Stimulated activated CD8-positive, alpha-beta memory T cell treated with anti-CD3 and anti-CD28 coated beads, Interleukin-4, amount 100 ng/mL, for 1 hour (primary cell): ENCODE measurements at places on chromosomes 7 and 10.

DNA sequence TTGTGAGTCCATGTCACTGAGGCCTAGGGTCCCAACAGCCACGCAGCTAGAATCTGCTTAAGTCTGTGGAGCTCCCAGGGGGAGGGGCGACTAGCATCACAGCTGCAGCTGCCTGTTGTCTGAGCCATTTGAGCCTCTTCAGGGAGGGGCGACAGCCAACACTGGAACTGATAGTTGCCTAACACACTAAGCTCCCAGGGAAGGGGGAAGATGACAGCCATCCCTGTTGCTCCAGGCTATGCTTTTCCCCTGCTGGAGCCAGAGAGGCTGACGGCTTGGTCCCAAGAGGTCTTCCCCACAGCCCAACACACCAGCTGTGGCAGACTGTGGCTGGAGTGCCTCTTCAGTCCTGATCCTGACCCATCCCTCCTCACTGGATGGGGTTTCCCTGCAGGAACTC lies 817.5 kb downstream of the NXPH1 start:
- DNase-seq: no peak

DNA sequence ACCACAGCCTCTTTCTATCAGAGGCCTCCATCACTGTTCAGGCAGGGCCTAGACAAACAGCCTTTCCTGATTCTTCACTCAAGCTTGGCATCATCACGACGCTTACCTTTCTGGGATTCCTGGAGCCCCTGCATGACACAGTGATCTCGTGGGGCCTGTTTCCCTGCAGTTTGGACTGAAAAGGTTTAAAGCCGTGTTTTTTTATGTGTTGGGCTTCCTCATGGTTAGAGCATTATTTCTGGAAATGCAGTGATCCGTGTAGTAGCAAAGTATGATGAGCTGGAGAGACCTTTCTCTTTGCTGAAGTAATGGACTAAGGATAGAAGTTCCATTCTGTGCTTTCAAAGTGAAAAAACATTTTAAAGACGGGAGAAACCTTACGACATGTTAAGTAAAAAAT lies 169.1 kb downstream of the BMPER start:
- DNase-seq: no peak

DNA sequence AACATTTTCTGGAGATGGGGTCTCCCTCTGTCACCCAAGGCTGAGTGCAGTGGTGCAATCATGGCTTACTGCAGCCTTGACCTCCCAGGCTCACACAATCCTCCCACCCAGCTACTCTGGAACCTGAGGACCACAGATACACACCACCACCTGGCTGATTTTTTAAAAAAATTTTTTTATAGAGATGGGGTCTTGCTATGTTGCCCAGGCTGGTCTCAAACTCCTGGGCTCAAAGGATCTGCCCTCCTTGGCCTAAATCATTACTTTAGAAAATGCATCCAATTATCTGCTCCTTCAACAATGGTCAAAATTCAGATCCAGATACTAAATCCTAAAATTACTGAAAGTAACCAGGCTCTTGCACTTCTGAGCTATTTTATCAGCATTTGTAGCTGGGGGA lies 55.2 kb downstream of the CTBP2 start:
- DNase-seq: no peak

- no peak for DNase-seq
Measured at GRCh38 chr7:26096136-26096535, 55.9 kb upstream of the NFE2L3 start.

DNA sequence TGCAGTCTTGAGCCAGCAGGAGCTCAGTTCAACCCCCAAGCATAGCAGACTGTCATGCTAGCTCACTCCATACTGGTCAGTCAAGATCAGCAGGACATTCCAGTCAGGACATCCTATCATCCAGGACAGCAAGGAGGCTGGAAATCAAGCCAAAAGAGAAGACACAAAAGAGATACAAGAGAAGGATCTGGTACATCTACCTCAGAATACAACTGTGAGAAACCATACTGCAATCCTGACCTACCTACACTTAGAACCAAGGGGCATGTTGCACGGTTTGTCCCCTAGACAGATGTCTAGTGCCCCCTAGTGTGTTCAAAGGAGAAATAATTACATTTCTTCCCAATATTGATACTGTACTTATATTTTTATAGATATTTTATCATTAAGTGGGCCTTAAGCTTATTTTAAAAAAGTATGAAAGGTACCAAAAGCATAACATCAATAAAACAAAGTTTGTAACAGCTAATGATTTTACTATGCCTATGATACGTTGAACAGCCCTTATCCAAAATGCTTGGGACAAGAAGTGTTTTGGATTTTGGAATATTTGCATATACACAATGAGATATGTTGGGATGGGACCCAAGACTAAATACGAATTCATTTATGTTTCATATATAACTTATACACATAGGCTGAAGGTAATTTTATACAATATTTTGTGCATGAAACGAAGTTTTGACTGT lies 26.7 kb downstream of the ERCC6 start:
- no peak for DNase-seq

DNA sequence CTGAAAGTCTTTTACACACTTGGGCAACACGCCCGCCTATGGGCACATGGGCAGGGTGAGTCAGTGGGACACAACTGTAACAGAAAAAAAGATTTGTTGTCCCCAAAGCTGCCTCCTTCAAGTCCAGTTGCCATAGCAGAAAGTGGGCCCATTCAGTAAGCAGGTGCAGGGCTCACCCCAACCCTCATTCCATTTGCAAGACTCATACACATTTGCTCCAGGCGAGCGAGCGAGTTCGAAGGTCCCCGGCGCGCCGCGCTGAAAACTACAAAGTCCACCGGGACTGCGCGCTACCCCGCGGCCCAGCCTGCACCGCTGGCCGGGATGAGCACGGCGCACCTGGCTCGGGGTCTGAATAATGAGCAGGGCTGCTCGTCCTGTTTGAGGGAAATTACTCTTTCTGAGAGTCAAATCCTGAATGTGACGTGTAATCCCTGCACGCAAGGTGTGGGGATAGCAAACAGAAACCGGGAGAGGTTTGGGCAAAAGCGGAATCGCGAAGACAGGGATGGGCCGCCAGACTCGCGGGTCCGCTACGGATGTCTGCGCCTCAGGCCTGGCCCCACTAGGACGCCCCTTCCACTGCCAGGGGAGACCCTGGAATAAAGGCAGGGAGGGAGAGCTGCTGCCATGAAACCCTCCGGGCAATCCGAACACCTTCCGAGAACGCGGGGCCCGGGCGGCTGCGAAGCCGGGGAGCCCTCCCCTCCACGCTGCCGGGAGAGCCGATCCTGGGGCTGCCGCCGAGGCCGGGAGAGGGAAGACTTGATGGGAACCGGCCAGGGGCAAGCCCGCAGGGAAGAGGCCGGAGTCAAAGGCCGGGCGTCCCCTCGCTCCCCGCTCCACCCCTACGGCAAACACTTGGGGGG lies 982 bp downstream of the COBL start:
- DNase-seq: no peak

- no peak for DNase-seq
Measured at GRCh38 chr7:155191901-155192478, 105.7 kb upstream of the INSIG1 start.

GRCh38 chr7:50228148-50228547 lies 76.4 kb upstream of the IKZF1 start:
- DNase-seq: no peak

- peak; percentile 63 for DNase-seq
Measured at GRCh38 chr10:110354322-110354766, 49.6 kb upstream of the SMNDC1 start.

DNA sequence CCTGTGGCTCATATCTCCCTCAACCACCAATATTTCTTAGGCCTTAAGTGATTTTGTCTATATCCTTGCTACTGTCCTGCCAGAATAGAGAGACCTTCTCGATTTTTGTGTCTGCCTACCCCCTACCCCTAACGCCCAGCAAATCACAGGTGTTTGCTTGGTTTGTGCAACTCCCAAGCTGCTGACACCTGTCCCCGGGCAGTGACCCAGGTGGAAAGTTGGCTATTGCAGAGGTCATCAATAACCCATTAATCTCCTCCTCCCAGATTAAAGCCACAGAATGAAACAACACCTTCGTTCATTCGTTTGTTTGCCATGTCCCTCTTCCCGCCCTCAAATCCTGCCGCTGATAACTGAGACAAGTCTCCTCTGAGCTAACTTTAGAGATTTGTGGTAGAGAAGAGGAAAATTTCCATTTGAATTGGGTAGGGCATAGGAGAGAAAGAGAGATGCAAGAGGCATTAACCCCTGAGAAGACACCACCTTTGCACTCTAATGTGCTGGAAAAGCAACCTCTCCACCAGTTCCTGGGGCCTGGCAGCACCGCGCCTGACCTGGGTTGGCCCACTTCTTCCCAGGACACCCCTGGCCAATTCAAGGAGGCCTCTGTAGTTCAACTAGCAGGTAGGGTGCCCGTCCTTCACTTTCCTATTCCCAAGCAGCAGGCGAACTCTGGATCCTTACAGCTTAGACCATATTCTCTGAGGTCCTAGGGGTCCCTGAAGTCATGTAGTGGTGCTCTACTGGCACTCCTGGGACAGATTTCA lies 3.0 kb downstream of the NEUROG3 start:
- DNase-seq: no peak

- no peak for DNase-seq
Measured at GRCh38 chr10:130761788-130762301, 549.7 kb downstream of the TCERG1L start.
